ENCODE measurements at places on chromosomes 1 and 21.
A peak's percentile ranks its signal among the peaks of the same experiment; 100 is the strongest.

DNA sequence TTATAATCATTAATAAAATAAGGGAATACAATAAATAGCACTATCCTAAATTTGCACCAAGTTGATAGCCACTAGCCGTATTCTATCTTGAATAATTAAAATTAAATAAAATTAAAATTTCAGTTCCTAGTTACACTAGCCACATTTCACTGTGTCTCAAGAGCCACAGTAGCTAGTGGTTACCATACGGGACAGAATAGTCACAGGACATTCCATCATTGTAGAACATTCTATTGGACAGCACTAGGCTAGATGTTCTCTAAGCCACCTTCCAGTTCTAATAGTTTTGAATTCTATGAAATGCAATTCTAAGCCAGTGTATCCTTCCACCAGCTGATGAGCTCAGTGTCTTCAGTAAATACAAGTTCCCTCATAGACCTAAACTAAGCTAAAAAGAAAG is 71.1 kb upstream of the GOLT1A start:
- no peak for DNase-seq

- DNase-seq = no peak
These were observed 14.0 kb downstream of the SEMA6C start for GRCh38 chr1:151132335-151133017.

DNA sequence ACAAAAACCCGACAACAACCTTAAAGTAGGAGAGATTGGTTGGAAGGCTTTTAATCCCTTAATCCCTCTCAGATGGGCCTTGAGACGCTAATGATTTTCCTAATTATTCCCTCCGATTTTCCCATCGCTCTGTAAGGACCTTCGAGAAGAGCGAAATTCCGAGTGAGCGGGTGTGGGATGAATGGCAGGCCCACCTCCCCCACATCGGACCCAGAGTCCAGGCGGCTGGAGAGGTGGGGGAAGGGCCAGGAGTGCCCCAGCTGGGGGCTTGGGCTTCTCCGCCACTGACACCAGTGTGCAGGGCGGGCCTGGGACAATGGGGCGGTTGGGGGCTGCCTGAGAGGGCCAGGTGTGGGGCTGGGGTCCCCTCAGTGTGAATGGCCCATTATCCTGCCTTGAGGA is 23.4 kb downstream of the RHBG start:
- no peak for DNase-seq

DNA sequence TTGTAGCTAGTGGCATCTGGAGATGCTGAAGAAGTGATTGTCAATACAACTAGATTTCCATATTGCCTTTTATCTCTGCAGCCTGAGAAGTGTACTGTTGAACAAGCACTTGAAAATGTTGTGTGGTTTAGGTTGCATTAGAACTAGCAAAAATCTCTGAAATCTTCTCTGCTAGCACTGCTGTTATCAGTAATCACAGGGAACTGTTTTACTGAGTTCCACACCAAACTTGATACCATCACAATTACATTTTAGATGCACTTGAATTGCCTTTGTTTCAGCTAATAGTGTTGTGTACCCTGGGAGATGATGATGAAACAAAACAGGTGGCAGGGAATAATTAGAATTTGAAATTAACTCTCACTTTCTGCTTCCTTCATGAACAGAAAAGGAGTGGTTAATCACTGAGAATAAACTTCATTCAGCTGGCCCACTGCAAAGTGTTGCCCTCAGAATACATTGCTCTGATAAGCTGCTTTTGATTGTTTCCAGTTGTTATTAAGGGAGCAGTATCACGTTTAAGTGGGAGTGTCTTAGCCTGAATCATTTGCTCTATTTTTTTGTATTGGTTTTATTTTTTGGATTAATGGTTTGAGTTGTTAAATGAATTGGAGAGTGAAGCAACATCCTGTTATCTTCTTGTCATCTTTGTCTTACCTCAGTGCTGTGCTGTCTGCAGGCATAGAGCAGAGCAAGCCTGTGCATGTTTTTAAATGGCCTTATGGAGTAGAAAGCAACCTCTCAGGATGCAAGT is 13.0 kb downstream of the FAM20B start:
- DNase-seq = no peak

GRCh38 chr1:178189814-178190213 is 95.9 kb downstream of the RASAL2 start:
- DNase-seq = no peak

GRCh38 chr1:211894312-211894711 is 63.7 kb upstream of the LPGAT1 start:
- DNase-seq = no peak

GRCh38 chr1:37274486-37274885 is 199.9 kb upstream of the ZC3H12A start:
- DNase-seq = no peak

GRCh38 chr21:45488931-45489721 is 53.1 kb downstream of the SLC19A1 start:
- DNase-seq = no peak

GRCh38 chr1:112937070-112937469 is 18.9 kb downstream of the SLC16A1 start:
- DNase-seq = no peak

DNA sequence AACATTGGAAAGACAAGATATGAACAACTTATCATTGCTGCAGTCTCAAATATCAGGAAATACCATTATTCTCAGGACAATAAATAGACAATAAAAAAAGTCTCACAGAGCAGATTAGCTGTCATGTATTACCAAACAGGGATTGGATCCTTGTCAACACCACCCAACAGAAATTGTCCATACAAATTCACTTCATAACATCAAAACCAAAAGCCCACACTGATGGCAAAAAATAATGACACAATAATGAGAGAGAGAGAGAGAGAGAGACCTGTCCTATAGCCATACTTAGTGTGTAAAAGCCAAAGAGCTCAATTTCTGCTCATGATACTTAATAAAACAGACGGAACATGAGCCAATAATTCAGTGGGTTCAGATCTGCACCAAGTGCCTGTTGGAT is 96.5 kb downstream of the PPIAL4G start:
- no peak for DNase-seq

DNA sequence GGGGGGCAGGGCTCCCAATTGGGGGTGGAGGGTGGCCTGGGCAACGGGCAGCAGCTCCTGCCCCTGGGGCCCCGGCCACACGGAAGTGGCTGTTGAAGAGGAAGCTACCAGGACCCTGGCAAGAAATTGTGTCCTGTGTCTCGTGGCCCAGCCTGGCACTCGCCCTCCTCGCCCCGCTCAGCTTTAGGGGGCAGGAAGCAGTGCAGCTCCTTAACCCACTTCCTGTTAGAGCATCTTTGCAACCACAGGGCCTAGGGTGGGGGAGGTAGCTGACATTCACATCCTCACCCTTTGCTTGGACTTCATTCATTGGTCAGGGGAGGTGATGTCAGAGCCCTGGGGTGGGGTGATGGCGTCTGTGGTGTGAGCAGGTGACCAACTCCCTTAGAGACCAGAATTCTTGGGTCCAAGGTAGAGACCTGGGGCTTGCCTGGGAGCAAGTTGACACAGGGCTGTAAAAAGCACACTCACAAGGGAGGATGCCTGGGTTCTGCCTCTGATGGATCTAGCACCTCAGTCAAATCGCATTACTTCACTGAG is at the start of gene ARHGAP30:
Gene ARHGAP30, minus strand, starts transcription at position 161 of the 540 bp plus-strand sequence. CDS start 267 bp downstream, outside the sequence.
- DNase-seq = no peak

- peak; percentile 64 for DNase-seq
These were observed 5.1 kb upstream of the LAMTOR5 start for GRCh38 chr1:110412576-110412975.

DNA sequence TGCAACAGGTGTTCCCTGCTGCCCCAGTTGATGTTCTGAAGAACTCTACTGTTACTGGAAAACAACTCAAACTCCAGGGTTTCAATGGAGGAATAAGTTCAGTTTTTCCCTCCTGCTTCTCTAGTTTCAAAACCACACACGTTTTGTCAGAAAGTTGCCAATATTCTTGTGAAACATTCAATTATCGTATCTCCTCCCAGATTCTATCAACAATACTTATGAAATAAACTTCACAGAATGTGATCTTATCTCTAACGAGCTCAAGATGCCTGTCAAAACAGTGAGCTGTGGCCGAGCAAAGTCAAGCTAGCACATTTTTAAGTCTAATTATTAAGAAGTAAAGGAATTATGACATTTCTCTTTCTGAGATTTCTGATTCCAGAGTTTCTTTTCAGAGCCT is 4.7 kb downstream of the OR2B11 start:
- DNase-seq = no peak

DNA sequence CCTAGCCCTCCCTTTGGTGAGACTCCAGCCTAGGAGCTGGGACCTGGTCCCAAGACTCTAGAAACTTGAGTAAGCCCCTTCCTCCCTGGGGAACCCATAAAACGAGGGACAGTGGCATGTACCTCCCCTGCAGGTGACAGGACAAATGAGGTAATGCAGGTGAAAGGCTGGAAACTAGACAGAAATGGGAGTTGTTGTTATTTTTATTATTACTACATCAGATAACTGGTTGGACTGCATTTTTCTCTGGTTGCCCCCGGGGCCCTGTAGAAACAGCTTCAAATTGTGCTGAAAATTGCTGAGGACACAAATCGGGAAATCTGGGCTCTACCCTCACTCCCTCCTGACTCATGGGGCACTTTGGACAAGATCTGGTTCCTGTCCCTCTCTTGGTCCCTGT is 132.3 kb upstream of the WNT4 start:
- DNase-seq = no peak

- DNase-seq = no peak
These were observed 128.8 kb upstream of the RAVER2 start for GRCh38 chr1:64616039-64616438.

DNA sequence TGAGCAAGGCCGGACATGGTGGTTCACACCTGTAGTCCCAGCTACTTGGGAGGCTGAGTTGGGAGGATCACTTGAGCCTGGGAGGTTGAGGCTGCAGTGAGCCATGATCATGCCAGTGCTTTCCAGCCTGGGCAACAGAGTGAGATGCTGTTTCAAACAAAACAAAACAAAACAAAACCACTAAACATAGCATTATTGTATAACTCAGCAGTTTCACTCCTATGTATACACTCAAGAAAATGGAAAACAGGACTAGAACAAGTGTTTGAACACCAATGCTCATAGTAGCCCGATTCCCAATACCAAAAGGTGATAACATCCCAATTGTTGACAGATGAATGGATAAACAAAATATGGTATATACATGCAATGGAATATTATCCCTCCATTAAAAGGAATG is 1.3 kb upstream of the SPATA21 start:
- DNase-seq = no peak

GRCh38 chr1:208272713-208273112 is 28.5 kb upstream of the PLXNA2 start:
- DNase-seq = no peak

DNA sequence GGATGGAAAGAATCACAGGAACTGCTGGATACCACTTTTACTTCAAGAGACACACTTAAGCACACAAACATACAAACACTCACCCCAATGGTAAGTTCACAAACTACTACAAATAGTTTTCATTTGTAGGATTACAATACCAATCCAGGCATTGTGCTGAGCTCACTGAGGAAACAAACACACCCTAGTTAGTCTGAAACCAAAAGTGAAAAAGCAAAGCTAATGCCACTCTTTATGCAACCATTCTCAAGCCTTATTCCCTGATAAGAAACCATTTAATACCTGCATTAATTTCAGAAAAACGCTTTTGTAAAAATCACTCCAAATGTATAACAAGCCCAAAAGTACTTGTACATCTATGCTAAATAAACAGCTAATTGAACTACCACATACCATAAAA is 38.3 kb downstream of the RNF115 start:
- no peak for DNase-seq

DNA sequence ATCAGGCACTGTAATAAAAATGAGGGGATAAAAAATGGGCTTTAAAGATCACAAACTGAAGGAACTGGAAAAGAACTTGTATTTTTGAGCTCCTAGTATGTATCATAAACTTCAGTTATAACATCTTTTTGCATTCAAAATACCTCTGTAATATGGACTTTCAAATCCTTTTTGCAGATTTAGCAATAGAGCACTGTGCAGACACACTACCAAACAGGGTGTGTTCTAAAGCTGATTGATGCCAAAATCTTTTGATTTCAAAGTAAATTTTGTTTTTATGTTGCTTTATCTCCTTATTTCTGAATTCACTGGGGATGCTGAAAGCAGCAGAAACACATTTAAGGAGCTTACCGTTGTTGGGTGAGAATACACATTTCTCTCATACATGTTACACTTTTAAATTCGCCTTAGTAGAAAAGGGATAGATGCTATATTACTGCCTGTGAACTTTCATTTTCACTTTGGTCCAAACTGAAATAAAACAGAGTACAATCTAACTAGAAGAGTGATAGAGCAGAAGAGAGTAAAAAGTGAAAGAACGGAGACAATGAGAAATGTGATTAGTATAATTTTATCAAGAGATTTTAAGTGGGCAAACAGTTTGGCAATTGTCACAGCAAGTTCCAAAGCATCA is 1126.6 kb downstream of the BRINP3 start:
- no peak for DNase-seq

- DNase-seq = no peak
These were observed 91.9 kb downstream of the RYR2 start for GRCh38 chr1:237133921-237134320.

- DNase-seq = no peak
These were observed 9.5 kb upstream of the HORMAD1 start for GRCh38 chr1:150730130-150730721.

GRCh38 chr1:102836991-102837390 is 271.3 kb downstream of the COL11A1 start:
- DNase-seq = no peak

GRCh38 chr1:209590405-209590804 is 6.9 kb downstream of the CAMK1G start:
- no peak for DNase-seq

GRCh38 chr1:59028048-59028447 is 244.2 kb upstream of the JUN start:
- DNase-seq = no peak

DNA sequence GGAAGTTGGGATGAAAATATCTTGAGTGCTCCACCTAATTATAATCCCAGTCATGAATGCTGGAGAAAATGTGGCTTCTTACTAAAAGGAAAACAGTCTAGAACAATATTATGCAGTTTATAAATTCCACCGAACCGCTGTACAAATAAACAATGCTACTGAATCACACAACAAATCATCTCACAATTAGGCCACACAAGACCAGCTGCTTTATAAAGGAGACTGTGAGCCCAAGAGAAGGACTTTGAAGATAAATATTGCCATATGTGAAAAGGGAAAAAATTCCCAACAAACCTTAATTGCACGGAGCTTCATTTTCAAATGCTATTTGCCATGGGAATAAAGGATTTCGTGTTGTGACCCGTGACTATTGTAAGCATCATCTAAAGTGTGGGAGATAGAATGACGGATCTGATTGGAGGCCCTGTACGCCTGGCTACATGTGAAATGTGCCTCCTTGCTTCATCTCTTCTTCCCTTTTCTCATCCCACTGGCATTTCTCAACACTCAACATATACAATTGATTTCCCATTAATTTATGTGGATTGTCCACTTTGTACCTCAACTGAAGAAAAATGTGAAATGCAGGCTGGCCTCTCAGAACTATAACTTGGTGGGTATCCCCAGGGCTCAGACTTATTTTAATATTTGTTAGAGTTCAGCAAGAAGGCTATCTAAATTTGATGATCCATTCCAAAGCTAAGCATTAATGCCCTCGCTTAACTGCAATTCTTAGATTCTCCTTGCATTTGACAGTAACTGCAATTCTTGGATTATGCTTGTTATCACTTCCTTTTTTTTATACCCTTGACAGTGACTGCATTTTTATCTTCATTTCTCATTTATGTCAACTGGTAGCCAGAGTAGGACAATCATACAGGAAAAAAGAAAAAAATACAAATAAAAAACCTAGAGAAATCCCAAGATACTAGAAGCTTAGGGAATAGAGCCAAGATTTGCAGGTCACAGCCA is 122.3 kb downstream of the TGFB2 start:
- no peak for DNase-seq

All from neural crest cell (in vitro differentiated cells).